ENCODE measurements at places on chromosomes 12 and 14.

DNA sequence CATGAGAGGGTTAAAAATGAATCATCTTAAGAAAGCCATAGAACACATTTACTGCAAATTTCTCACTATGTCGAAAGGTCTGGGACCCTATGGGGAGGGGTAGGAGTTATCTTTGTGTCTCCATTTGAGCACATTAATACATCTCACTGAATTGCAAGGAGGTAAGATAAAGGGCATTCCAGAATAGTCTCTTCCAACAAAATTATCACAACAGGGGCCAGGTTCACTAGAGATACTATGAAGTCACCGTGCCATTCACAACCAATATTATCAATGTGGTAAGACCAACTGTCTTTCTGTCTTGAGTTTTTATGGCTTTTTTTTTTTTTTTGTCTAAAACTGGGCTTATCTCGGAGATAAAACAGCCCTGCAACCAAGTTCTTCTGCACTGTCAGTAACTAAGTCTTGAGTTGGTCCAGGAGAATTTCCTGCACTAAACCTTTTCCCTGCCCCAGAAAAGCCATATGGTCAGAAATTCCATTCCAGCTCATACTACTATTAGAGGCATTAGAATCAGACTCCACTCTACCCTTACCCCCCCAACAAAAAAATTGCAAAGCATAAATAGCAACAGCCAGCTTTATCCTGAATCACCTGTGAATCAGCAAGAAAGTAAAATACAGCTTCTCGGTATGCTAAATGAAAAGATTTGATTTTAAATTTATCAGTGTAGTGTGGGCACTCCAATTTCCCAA lies 79.7 kb downstream of the PTPRR start:
- DNase-seq = no peak

- no peak for DNase-seq
Measured at GRCh38 chr14:76936483-76936882, 92.0 kb downstream of the IRF2BPL start.

GRCh38 chr12:70185301-70185700 lies 57.9 kb upstream of the CNOT2 start:
- no peak for DNase-seq

- peak; percentile 80 for DNase-seq
Measured at GRCh38 chr12:69475237-69475975, 5.2 kb downstream of the FRS2 start.

DNA sequence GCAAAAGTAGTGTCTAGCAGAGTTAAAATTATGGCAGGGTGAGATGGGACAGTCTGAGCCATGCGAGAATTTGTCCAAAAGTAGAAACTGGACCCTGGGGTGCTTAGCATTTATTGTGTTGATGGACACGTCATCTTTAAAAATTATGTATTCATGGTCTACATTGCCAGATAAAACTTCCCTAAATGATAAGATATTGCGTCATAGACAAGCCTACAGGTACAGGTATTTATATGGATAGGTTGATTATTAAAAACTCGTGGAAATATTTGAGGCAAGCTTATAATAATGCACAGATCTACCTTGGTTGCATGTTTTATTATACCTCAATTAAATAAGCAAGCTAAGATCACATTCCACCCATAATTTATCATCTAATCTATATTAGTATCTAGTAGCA lies 196.0 kb upstream of the PDZRN4 start:
- DNase-seq = no peak

GRCh38 chr12:76346798-76347420 lies 1.3 kb downstream of the BBS10 start:
- DNase-seq = peak; percentile 72

GRCh38 chr14:51836417-51836816 lies 24.0 kb upstream of the GNG2 start:
- no peak for DNase-seq

DNA sequence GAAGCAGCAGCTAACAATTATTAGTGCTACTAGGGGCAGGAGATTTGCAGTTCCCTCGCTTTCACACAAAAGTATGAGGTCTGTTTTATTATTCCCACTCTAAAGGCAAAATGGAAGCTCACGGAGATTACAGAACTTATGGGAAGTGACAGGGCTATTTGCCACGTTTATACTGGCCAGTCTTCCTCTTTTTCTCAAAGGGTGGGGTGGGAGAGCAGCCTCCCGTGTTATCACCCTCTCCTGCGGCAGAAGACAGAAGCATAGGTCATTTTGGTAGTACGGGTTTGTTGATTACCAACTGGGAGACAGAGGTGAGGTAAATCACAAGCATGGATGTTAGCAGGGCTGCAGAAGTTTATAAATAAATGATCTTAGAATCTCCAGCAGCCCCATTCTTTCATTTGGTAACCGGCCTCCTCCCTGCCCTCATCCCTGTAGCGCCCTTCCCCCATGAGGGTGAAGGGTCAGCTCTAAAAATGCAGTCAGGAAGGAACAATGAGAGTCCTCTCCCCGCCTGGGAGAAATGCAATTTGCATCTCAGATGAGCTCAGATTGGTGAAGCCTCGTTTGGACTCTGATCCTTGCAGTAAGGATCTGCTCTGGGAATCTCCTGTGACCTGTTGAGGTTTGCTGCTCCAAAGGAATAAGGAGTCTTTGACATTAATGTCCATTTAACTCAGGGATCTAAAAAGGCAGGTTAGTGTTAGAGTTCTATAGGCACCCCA lies 44.7 kb upstream of the SINHCAF start:
- no peak for DNase-seq

DNA sequence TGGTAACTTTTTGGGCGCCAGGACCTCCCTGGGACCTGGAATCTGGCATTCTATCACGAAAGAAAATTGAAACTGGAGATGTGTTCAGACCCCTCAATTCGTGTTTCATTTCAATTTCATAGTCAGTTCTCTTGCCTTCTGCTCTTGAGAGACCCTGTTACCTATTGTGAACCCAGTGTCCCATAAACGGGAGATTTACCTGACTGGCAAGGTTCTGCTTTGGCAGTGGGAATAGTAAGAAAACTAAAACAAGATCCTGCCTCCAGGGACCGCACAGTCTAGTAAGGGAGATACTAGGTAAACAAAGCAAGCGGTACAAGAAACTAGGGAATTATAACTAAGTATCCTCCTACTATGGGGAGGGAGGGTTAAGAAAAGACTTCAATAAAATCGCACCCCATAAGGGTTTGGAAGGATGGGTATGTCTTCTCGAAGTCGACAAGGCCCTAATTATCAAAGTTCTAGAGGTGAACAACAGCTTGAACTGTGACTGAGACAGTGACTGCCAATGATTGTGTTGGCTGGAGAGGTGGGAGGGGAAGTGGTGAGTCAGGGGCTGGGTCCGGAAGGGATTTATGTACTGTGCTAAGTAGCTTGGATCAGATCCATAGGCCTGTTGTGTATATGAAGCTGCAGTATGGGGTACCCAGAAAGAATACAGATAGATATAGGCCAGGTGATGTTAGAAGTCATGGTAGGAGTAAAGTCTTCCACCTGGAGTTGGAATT lies 754 bp downstream of the ACSS3 start:
- DNase-seq = peak; percentile 90

GRCh38 chr14:82642425-82642824 lies 1108.8 kb upstream of the SEL1L start:
- DNase-seq = no peak

GRCh38 chr14:72847721-72848120 lies 46.2 kb downstream of the DPF3 start:
- no peak for DNase-seq

GRCh38 chr12:109764776-109765445 lies 51.3 kb downstream of the FAM222A start:
- no peak for DNase-seq

- no peak for DNase-seq
Measured at GRCh38 chr12:108231109-108231905, 102.2 kb downstream of the WSCD2 start.

- DNase-seq = peak; percentile 89
Measured at GRCh38 chr12:52215587-52216031, 17.4 kb upstream of the KRT7 start.

GRCh38 chr14:90518941-90519256 lies 122.1 kb downstream of the CALM1 start:
- DNase-seq = peak; percentile 44

DNA sequence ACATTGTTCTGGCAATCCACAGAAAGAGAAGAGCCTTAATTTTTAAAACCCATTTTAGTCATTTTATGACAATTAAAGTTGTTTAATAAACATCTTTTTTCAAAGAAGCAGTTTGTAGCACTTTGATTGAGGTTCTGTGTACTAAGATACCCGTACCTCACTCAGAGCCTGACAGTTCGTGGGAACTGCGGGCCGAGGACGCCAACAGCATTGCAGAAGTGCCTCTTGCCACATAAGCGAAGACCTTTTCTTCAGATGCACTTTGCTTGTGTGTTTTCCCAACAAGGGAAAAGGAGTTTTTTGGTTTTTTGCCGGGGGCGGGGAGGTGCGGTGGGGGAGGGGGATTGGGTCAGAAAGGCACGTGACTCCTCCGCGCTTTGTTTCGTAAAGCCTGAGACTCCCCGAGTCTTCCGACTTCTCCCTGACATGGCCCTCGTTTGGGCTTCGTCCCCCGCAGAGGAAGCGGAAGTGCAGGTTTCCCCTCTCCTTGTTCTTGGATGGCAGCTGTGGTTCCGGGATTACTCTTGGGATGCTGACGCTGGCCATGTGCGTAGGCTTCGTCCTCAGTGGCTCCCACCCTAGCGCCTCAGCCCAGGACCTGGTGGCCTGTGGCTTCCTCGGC lies 70.8 kb downstream of the WDR20 start:
- DNase-seq = no peak

GRCh38 chr12:6323340-6323994 lies 13.0 kb downstream of the PLEKHG6 start:
- DNase-seq = peak; percentile 98

DNA sequence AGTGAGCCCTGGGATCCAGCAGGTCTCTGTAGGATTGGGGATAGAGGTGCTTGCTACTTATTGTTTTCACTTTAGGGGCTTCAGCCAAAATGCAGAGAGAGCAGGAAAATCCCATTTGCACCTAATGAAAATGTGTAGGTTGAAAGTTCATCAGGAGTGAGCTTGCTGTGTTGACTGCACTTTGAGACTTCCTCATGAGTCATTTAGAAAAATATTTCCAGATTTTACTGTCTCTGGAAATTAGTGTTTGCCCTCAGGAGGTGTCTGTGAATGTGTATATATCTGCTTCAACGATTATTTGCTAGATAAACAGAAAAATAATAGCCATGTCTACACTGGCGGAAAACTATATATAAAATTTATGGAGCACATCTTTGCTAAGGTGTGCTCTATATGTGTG lies 159.3 kb downstream of the CAND1 start:
- no peak for DNase-seq

DNA sequence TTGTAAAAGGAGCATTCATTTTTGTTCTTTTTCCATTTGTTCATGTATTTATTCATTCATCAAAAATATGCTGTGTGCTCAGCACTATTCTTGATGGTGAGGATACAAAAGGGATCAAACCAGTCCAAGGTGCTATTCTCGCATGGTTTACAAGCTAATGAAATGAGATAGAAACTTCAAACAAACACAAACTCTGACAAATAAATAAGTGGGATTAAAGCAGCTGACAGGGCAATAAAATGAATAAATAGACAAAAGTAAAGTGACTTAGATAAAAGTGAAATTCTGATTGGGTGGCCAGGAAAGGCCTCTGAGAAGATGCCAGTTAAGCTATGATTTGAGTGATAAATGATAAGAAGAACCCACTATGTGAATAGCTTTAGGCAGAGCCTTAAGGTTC lies 162.0 kb upstream of the PDZRN4 start:
- no peak for DNase-seq

- no peak for DNase-seq
Measured at GRCh38 chr12:91952916-91953315, 192.7 kb downstream of the BTG1 start.

DNA sequence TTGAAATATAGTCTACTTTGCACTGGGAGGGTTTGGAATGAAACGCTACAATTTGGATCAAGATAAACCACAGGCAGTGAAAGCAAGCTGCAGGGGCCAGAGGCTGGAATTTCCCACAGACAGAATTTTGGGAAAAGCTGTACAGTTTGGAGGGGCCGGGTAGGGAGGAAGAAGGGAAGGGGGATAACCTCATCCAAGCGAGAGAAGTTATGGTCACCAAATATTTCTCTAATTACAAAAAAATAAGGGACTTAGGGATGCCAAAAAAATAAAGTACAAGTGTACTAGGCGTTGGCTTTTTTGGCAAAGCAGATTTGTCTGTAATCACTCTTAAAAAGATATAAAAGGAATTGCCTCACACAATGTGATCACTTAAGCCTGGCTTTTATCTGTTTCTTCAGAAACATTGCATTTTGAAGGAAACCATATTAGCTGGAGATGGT lies 31.2 kb upstream of the ADGRD1 start:
- no peak for DNase-seq

DNA sequence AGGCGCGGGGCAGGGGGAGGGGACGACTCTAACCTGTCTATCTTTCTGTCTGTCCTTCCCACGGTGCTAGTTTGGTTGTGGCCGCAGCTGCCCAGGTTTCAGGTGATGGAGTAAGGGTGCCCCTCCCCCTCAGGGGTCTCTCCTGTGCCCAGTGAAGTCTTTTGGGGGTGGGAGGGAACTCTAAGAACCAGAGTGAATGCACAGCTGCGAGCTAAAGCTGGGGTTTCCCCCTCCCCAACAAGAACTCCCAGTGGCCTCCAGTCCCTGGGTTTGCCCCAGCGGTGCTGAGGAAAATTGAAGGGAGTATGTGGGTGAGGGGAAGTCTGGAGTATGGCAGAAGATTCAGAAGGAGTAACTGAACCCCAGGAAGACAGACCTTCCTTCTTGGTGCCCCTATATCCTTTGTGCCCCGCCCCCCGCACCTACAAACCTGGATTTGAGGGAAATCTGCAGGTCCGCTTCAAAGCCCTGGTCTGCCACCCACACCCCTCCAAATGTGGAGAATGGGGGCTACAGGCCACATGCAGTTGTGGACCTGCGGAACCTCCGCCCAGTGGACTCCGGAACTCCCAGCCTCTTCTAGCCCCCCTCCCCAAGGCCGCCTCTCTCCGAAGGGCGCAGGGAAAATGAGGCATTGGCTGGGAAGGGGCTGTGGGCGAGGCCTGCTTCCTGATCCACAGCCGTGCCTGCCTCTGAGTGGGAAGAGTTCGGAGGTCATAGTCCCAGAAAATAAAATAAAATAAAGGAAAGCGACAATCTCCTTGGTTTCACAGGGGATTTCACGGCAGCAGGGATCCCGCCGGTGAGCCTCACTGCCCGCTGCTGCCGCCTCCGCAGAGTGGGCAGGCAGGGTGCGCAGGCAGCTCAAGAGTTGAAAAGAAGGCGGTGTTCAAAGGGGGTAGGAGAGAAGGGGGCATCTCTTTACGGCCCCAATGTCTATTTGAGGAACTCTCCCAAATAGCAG lies 3.4 kb upstream of the HOXC9 start:
- no peak for DNase-seq

- DNase-seq = no peak
Measured at GRCh38 chr12:24767016-24767415, 181.9 kb downstream of the BCAT1 start.

GRCh38 chr14:20657216-20658211 lies 16.0 kb upstream of the OR6S1 start:
- no peak for DNase-seq

DNA sequence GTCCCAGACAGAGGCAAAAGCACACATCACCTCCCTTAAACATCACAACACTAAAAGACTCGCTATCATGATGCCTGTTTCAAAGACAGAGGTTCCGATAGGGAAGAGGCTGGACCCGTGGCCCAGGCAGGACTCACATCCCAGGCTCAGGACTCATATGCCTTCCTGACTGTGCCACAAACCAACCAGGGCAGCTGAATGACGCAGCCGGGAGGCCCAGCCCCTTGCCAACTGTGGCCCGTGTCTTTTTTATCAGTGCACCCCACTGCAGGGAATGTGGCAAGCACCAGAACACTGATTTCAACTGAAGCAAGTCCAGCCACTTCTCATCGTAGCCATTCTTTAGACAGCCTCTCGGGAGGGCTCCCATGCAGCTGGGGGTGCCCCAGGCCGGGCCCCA lies 132.3 kb downstream of the KSR2 start:
- no peak for DNase-seq

All from endothelial cell of umbilical vein (primary cell).